ENCODE measurements at places on chromosomes 11 and 22. TPM values are rescaled to one million over a fixed set of nuclear protein-coding genes. Genes with fewer than 3 reads are reported as not detected.

The ACTN3 gene
- 1.2 TPM for total RNA-seq

The HTR3B gene
- total RNA-seq: not detected

The GP1BB gene
- not detected for total RNA-seq

The CARNS1 gene
- 4.6 TPM for total RNA-seq

The C11orf16 gene
- total RNA-seq: not detected

The CNGA4 gene
- not detected for total RNA-seq

- no peaks in the 10 kb centered on the region for H3K36me3 ChIP-seq
- H3K4me1 ChIP-seq: peaks cover 19% of the 10 kb centered on the region
- no peaks in the 10 kb centered on the region for H3K27me3 ChIP-seq
Observed at GRCh38 chr11:65551572-65552387, 6.4 kb downstream of the LTBP3 start.

DNA sequence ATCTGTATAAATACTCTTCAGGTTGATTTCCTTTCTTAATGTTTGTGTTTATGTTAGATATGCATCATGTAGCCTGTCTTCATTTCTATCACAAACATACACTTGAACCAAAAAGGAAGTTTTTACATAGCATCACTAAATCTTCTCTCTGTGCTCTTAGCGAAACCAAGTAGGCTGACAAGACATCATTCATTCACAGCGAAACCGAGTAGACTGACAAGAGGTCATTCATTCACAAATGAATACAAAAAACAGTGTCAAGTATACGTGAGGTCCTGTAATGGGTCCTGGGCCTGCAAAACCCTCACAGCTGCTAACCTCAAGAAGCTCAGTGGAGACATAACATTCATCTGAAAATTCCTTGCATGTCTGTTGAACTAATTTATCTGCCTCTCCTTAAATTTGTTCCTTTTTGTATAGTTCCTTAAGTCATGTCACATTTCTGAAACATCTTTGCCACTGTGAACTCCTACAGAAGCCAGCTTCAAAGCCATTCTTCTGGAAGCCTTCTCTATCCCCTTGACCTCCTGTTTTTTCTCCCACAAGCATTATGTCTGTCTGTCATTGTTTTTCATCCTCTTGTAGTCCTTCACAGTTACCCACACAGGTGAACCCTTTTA is 9.8 kb upstream of the HBE1 start:
- H3K27me3 ChIP-seq: no peaks in the 10 kb centered on the region
- no peak overlapping the region for H3K27ac ChIP-seq
- no peak for DNase-seq
- no peak overlapping the region for H3K4me3 ChIP-seq
- H3K4me1 ChIP-seq: no peaks in the 10 kb centered on the region

DNA sequence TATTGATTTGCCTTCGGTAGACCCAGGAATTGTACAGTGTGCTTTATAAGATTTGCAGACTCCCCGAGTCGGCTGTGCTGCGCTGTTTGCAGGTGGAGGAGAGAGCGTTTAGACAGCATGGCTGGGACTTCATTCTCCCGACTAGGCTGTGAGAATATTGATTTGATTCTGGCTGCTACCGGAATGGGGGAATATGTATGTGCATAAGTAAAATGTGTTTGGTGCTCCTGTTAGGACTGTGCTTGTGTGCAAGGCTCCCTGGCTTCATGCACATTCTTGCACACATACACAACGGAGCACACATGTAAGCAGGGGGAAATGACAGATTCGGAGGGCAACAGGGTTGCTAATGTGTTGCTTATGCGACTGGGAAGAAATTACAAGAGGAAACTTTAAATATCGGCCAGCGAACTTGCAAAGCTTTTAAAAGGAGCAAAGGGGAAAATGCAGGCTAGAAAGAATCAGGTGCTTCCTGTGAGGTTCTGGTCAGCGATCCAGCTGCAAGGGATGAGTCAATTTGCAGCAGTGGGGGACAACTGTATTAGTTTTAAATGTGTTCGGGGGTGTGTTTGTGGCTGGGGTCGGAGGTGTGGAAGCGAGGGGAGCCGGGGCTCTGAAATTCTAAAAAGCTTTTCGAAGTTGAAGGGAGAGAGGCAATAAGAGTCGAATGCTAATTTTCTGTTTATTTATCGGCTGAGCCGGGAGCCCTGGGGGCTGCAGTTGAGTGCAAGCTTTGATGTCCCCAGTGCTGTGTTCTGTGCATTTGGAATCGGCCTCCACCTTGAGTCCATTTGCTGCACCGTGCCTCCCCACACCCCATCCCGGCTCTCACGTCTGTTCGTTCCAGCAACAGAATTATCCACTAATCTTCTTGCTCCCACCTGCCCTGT is 731 bp downstream of the NTM start:
- H3K27me3 ChIP-seq: peaks cover 11% of the 10 kb centered on the region
- peak overlapping the region; percentile 33 for H3K4me3 ChIP-seq
- H3K4me1 ChIP-seq: no peaks in the 10 kb centered on the region
- H3K27ac ChIP-seq: no peak overlapping the region

DNA sequence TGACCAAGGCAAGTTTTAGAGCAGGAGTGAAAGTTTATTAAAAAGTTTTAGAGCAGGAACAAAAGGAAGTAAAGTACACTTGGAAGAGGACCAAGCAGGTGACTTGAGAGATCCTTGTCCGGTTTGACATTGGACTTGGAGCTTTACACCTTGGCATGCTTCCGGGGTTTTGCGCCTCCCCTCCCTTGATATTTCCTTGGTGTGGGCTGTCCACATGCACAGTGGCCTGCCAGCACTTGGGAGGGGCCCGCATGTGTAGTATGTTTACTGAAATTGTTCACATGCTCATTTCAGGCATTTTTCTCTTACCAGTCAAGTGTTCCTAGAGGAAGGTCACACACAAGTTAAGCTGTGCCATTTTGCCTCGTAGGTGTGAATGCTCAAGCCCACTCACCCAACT is 19.0 kb upstream of the THRSP start:
- no peaks in the 10 kb centered on the region for H3K36me3 ChIP-seq
- H3K4me1 ChIP-seq: peaks cover 12% of the 10 kb centered on the region
- H3K4me3 ChIP-seq: no peak overlapping the region
- no peaks in the 10 kb centered on the region for H3K27me3 ChIP-seq
- no peak for DNase-seq

- peaks cover 22% of the 10 kb centered on the region for H3K4me1 ChIP-seq
- no peaks in the 10 kb centered on the region for H3K27me3 ChIP-seq
- DNase-seq: no peak
- H3K36me3 ChIP-seq: no peaks in the 10 kb centered on the region
- H3K4me3 ChIP-seq: no peak overlapping the region
Observed at GRCh38 chr11:125163431-125164063, 1.0 kb upstream of the PKNOX2 start.

DNA sequence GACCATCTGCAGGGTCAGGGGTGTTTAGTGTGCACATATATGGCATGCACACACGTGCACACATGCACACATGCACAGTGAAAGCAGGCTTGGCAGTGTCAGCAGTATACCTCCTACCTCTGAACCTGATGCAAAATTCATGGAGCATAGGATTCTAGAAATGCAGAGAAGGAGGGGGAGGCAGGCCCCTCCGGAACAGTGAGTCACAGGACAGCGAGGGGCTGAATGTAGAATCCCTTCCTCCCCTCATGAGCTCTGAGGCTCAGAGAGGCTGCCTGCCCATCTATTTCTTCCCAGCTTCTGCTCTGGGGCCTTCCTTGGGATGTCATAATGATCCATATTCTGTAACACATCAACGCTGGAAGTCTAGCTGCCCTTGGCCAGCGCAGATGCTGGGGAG is 66.7 kb upstream of the NECTIN1 start:
- H3K27me3 ChIP-seq: peaks cover 3% of the 10 kb centered on the region
- H3K4me3 ChIP-seq: no peak overlapping the region
- no peak for DNase-seq
- no peaks in the 10 kb centered on the region for H3K4me1 ChIP-seq
- no peak overlapping the region for H3K27ac ChIP-seq

- H3K4me1 ChIP-seq: no peaks in the 10 kb centered on the region
- no peaks in the 10 kb centered on the region for H3K27me3 ChIP-seq
- no peak overlapping the region for H3K4me3 ChIP-seq
- H3K36me3 ChIP-seq: no peaks in the 10 kb centered on the region
Observed at GRCh38 chr22:21974058-21974649, 8.4 kb downstream of the TOP3B start.

DNA sequence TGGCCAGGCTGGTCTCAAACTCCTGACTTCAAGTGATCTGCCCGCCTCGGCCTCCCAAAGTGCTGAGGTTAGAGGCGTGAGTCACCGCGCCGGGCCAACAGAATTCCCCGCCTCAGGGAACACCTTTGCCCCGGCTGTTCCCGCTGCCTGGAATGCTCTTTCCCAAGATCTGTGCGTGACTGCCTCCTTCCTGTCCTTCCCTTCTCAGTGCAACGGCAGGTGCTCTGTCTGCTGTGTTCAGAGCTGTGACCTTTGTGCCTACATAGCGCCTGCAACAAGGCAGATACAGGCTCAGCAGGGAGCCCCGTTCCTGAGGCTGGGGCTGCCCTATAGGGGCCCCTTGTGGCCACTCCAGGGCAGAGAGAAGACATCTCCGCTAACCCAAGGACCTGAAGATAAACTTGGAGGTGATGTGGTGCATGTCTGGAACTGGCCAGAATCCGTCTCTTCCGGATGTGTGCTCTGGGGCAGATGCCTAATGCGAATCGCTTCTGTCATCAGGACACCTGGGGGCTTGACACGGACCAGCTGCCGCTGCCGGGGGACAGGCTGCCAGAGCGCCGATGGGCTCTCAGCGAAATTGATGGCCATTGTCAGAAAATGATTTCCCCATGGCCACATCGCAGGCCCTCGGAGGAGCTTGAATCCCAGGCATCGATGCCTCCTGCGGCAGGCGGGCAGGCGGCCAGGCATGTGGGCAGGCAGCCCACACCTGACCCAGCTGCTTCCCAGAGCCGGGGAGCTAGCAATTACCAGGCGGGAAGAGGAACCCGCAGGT is 43.5 kb upstream of the TCF20 start:
- no peak for DNase-seq
- no peaks in the 10 kb centered on the region for H3K36me3 ChIP-seq
- no peaks in the 10 kb centered on the region for H3K4me1 ChIP-seq
- H3K27ac ChIP-seq: no peak overlapping the region

DNA sequence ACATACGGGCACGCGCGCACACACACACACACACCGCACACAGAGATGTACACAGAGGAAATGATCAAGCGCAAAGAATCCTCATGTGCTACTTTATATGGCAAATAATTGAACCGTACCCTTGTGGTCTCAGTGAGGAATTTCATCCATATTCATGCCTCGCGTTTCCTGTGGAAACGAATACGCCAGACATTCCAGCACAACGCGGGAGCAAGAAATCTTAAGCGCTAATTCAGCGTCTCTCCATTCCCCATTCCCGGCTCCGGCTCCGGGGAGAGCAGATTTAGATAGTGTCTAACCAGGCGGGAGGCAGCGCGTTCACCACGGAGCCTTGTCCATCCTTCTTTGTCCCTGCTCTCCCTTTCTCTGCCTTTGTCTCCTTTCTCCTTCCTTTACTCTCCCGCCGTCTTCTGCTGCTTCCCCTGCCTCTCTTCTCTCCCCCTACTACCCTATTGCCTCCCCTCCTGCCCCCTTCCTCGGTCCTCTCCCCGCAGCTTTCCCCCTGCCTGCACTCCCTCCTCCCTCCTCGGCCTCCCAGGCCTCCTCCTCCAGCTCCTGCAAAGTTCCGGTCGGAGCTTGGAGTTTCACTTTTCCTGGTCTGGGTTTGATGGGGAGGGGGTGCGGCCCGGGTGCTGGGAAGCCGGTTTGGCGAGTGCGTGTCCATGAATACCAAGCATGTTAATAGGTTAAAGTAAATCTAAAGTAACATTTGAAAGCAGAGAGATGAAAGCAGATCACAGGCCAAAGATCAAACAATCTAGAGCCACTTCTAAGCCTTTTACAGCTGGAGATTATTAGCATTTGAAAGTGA is 579.3 kb downstream of the BUD13 start:
- H3K27ac ChIP-seq: no peak overlapping the region
- no peak for DNase-seq
- H3K27me3 ChIP-seq: peaks cover 26% of the 10 kb centered on the region
- peaks cover 3% of the 10 kb centered on the region for H3K4me1 ChIP-seq

DNA sequence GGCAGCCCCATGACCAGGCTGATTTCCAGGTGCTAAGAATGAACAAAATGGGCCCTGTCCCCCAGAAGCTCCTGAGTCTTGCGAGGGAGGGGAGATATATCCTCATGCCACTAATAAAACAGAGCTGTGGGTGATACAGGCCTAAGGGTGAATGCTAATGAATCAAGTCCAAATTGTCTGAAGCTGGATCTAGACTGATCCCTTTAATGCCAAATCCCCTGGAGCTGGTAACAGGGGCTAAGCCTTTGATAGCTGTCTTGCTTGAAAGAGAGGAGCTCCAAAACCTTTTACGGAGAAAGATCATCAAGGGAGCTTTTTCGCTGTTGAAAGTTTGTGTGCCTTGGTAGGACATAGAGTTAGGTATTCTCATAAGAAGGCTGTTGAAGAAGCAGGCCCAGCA is 79.7 kb downstream of the PPFIBP2 start:
- peaks cover 71% of the 10 kb centered on the region for H3K4me1 ChIP-seq
- peak overlapping the region; percentile 70 for H3K27ac ChIP-seq
- no peak for DNase-seq
- no peaks in the 10 kb centered on the region for H3K36me3 ChIP-seq
- H3K27me3 ChIP-seq: no peaks in the 10 kb centered on the region
- H3K4me3 ChIP-seq: no peak overlapping the region
